ENCODE measurements at places on chromosomes 7 and 10. TPM values are rescaled to one million over a fixed set of nuclear protein-coding genes. Genes with fewer than 3 reads are reported as not detected.

Gene LRRC17
- 102 TPM for polyA plus RNA-seq

DNA sequence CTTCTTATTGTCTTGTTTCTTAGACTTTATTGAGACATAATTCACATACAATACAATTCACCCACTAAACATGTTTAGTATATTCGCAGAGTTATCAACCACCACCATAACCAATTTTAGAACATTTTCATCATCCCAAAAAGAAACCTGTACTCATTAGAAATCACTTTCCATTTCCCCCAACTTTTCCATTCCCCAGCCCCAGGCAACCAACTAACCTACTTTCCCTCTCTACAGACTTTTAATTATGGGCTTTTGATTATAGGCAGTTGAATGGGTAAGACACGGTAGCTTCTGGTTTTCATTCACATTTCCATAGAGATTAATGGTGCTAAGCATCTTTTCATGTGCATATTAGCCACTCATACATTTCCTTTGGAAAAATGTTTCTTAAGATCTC lies 24.2 kb upstream of the OTUD1 start:
- no peak for DNase-seq

DNA sequence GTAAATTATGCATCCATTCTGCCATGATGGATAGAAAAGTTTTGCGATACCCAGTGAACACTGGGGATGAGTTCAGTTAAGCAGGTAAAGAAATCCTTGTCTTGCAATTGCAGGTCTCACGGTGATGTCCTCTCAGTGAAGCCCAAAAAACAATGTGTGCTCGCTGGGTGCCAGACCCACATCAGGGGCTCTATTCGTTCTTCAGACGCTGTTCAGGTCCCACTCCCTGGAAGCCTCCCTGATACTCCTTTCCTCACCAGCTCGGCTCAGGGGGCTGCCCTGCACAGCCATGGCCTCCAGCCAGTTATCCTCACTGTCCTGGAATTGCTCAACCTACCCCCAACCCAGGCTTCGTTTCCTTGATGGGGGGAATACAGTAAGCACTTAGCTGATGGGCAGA lies 323.5 kb downstream of the ADARB2 start:
- no peak for DNase-seq

DNA sequence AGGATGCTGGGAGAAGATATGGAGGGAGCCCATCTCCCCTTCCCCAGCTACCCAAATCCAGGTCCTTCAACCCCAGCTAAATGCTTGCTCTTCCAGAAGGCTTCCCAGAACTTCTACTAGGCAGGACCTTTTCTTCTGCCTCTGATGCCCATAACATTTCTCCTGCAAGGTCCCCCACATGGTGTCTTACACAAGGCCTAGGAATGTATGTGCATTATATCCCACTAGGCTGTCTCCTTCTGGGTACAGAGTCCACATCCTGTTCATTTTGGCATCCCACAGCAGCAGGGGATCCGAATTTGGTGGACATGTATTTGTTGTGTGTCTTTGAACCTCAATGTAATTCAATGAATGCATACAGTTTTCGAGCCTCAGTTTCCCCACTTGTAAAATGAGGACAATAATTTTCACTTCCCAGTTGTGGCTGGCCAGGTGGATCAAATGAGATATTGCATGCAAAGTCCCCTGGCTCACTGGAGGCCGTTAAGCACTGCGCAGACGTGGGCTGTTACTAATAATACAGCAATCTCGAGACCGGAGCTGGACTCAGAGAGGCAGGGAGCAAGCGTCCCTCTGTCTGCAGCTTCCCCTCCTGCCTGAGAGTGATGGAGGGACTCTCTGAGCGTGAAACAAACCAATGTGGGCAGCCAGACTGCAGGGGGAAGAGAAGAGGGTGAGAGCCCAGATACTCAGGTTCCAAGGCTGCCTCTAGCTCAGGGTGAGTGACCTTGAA lies 18.6 kb upstream of the YWHAG start:
- no peak for DNase-seq

Data from ovary (tissue), 10 donors.